Stimulated activated CD8-positive, alpha-beta memory T cell treated with anti-CD3 and anti-CD28 coated beads, Interleukin-2, amount 100 ng/mL, for 1 hour (primary cell): ENCODE measurements at places on chromosomes 2 and 18.

DNA sequence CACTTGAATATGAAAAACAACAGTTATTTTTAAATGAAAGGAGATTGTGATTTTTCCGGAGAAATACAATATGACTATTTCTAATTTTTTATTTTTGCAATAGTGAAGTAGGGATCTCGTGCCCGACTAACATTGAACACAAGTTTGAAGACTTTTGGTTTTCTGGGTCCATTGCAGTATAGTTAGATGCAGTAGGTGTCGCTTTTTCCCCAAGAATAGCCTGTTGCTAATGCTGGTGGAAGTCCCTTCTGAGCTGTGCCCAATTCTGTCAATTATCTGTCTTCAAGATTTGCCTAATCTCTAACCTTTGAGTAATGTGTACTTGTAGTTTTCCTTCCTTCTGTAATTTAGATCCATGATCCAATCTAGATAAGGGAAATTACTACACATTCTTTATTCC lies 36.5 kb downstream of the SEMA4F start:
- no peak for DNase-seq

DNA sequence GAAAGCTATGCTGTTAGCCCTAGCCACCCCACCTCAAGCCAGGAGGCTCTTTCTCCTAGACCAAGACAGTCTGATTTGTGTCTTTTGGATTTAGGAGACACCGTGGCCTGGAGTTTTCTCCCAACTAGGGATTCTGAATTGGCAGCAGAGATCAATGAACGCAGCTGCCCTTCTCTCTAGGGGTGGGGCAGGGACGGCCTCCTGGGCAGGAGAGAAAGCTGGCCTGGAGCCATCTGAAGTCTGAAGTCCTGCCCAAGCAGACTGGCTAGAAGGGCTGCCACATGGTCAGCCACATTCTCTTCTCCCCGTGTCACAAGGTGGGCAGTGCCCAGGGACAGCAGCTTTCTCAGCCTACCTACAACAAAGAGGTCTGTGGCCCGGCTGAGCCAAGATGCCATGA lies 45.1 kb downstream of the PIEZO2 start:
- DNase-seq = no peak

DNA sequence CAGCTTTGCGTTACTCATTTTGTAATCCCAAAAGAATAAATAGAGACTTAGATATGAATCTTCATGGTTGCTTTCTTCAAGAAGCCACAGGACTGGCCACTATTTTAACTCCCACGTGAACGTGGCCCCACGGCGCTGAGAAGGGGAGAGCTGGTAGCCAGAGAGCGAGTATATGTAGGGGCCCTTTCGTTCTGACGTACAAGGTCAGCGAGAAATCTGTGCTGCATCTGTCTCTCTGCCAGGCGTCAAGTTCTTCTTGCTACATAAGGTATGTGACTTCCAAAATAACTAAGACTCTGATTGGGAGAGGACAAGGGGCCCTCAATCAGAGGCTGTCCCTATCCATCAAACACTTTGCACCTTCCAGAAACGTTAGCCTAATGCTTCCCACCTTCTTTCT lies 149.2 kb downstream of the PLEKHA3 start:
- no peak for DNase-seq

DNA sequence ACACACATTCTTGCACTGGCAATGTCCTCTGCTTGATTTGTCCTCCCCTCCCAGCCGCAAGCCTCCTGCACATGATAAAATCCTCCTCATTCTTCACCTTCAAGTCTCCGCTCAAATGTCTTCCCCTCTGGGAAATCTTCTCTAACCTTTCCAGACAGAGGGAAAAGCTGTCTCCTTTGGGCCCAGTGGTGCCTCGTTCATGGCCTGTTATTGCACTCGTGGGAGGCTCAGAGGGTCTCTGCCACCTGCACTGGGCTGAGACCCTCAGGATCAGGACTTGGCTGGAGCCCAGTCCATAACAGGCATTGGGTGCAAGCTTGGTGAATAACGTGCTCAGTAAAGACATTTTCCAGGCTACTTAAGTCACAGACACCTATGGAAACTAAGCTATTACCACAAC lies 68.6 kb downstream of the PTGR3 start:
- no peak for DNase-seq

DNA sequence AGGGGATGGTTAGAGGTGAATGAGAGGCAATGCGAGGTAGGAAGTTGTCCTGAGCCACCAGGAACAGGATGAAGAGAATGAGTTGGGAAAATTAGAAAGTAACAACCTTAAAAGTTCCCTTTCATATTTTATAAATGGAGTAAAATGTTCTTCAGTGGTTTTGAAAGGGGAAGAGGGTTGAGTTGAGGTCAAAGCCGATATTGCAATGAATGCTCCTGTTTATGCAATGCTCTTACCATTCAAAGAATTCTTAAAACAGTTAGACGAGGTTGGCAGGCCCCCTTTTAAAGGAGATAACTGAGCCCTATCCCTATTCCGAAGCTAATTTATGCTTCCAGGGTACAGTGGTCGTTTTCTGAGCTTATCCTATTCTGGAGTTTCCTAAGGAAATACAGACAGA lies 2110.3 kb upstream of the CELF4 start:
- DNase-seq = no peak

GRCh38 chr18:27004056-27004829 lies 138.7 kb upstream of the AQP4 start:
- DNase-seq = no peak

DNA sequence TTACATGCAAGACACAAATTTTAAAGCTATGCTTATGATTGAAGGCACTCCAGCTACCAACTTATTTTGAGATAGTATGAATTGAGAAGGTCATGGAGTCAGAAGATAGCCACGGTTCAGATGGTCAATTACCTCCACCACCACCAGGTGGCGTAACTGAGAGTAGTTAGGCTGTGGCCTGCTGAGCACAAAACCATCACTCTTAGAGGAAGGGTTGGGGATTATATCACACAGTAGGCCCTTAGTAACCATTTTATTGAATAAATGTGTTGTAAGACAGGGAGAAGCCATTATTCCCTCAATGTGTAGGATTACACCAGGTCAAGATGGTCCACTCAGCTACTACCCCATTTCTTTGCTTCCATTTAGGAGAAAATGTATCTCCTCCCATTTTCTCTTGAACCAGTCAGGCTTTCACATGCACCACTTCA lies 18.8 kb downstream of the KLHL41 start:
- DNase-seq = peak; percentile 57

GRCh38 chr2:179437430-179437829 lies 172.8 kb upstream of the SESTD1 start:
- DNase-seq = no peak

- no peak for DNase-seq
Measured at GRCh38 chr2:190063624-190064023, 1.1 kb upstream of the MSTN start.

- no peak for DNase-seq
Measured at GRCh38 chr2:37507703-37508102, 163.3 kb downstream of the QPCT start.

- DNase-seq = no peak
Measured at GRCh38 chr2:191043438-191043837, 29.5 kb upstream of the STAT1 start.

- no peak for DNase-seq
Measured at GRCh38 chr2:30764021-30764800, 43.0 kb downstream of the CAPN13 start.

DNA sequence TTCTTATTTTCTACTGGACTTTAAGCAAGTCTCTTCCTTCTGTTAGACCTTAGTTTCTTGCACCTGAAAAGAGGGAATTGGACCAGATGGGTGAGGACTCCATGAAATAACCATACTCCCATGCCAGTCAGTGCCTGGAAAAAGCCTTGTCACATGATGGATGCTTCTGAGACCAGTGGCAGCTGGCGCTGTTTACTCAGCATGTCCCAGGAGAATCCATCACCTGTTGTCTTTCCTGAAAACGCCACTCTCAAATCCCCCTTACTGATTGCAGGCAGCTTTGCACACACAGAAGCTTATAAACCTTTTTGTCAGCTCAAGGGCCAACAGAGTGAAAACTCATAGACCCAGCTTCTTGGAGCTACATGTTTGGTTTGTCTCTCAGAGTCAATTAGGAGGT lies 117.6 kb downstream of the POLE4 start:
- DNase-seq = no peak

GRCh38 chr2:33246432-33246831 lies 230.0 kb upstream of the RASGRP3 start:
- DNase-seq = no peak

- DNase-seq = no peak
Measured at GRCh38 chr2:188403676-188404075, 112.0 kb downstream of the GULP1 start.

- DNase-seq = no peak
Measured at GRCh38 chr18:77065221-77065981, 67.2 kb downstream of the MBP start.

DNA sequence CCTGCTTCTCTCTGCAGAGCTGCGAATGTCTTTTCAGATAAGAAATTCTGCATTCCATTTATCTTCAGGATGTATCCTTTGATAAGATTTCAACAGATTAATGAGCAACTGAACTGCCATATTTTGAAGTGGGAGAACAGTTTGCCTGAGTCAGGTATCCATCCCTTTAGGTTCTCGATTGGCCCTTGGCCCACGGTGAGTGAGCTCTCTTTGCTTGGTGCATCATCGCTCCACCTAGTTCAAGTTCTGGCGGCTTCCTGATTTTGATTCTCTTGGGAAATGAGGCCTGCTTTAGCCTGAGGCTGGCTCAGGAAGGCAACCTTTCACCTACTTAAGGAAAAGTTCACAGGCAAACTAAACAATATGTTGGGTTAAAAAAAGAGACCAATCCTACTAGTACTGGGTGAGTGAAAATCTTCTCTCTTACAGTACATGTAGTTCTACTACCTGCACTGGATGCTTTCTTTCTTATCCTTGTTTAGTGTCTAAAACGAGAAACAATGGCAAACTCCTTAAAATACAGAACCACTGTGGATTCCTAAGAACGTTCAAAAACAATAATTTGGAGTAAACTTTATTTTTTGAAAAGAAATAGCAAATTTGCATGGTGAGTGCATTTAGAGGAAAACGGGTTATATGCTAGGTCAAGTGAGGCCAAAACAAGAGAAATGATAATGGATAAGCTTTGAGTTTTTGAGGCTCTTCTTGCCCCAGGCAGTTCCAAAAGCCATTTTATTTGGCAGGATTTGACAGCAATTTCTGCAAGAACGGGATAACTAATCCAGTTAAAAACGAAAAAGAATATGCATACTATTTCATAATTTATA lies 837 bp upstream of the ACSL3 start:
- no peak for DNase-seq

DNA sequence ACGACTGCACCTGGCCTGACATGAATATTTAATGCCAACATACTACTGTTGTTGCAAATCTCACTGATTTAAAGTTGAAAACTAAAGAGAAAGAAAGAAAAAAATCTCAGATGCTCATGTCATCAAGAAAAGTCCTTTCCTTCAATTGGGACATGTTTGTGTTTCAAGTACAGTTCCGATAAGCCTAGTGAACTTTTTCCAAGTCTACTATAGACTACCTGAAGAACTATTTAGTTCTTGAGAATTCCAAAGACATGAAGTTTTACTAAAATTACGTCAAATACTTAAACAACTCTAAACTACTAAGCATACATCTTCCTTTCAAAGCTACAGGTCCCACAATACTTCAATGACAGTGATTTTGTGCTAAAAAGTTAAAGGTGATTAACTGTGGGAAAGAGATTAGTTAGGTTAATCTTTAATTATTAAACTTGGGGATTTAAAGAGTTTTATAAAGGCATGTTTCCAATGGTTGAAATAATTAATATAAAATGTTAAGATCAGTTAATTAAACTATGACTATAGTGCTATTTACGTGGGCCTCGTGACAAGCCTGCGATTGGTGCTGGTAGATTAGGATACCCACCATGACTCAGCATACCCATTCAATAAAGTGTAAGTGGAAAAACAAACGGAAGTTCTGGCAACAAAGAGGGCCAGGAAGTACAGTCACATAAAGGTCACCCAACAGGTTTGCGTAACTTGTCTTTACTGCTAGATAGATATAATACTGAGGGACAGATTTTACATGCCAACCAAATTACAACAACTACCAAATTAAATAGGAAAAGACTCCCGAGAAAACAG lies 55.5 kb downstream of the SEPTIN10 start:
- no peak for DNase-seq

DNA sequence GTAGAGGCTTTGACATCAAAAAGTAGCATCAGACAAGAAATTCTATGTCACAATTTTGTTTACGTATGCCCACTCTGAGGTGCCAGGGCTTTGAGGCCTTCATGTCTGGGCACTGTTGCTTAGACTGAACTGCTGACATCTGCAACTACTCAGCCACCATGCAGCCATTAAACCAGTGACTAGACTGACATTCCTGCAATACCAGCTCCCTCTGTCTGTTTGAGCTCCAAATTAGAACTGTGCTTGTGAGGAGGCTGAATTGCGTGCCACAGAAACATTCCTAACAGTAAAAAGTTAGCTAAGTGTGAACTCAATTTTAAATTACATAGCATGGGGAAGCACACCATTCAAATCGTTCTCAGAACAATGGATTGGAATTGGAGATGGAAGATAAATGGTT lies 163.2 kb downstream of the INSIG2 start:
- no peak for DNase-seq

DNA sequence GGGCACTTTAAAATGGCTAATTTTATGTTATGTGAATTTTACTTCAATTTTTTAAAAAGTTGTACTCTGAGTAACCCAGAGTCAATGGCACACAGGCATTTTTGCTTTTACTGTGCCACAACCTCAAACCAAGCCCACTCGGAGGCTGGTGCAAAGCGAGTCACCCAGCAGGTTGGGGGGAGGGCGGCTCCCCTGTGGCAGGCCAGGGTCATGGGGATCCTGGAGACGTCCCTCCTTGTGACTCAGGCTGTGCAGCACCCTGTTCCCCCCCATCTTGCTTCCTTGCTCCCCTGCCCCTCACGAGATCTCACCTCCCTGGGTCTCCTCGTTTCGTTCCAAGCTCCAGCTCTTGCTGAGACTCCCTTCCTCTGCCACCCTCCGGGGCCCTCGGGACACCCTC lies 58.6 kb downstream of the POMC start:
- DNase-seq = no peak

DNA sequence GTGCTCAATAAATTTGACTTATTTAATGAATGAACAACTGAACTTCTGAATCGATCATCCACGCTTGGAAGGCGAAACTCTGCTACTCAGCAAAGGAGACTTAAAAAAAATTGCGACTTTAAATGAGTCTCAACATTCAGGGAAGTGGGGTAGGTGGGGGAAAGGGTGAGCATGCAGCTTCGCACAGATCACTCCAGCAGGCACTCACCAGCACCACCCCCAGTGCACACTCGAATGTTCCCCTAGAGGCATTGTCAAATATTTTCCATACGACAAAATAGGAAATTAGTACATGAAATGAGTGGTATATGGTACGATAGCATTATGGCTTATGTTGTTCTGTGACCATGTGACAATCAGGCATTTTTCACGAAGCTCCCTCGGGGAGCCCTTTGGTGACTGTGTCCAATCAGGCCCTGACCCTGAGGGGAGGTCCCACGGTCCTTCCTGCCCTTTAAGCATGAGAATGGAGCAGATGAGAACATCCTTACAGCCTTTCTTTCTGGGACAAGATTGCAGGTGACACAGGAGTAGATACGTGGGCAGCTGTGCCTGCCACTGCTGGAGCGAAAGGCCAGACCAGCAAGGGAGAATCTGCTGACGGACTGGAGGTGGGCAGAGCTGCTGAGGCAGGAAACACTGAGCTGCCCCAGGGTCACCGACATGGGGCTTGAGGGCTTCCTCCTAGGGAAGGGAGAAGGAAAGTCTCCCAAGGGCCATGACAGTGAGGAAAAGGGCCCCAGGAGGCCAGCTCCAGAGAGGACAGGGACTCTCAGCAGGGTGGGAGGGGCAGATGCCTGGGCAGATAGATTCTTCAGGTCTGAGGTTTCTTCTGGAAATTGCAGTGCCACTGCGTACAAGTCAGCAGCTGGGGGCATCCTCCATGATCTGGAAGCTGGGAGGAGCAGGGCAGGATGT lies 101.3 kb upstream of the ID2 start:
- DNase-seq = no peak

GRCh38 chr2:68203587-68203986 lies 45.9 kb downstream of the PNO1 start:
- DNase-seq = no peak
